Hepatic stellate cell (primary cell): ENCODE measurements at places on chromosomes 7 and 10.

- DNase-seq = no peak
Observed at GRCh38 chr10:46227571-46227935, 59.2 kb upstream of the ANTXRL start.

DNA sequence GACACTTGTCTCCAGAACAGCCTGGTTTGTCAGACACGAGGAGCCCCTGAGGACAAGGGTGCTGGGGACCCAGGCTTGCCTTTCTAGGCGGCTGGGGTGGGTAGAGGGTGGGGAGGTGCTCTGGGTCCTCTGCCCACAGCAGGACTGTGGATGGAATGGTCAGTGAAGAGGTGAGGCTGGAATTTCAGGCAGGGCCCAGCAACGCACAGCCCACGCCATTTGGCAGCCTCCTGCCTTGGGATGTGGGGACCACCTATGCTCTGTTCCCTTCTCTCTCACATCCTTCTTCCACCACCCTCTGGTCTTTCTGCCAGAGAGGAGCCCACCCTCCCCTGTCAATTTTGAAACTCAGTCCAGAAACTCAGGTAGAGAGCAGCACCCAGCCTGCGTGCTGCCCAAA is 103.2 kb downstream of the CXCL12 start:
- no peak for DNase-seq

GRCh38 chr10:32417911-32418547 is 27.9 kb upstream of the CCDC7 start:
- DNase-seq = peak; percentile 25

GRCh38 chr7:46210467-46210866 is 289.4 kb upstream of the IGFBP3 start:
- DNase-seq = no peak

DNA sequence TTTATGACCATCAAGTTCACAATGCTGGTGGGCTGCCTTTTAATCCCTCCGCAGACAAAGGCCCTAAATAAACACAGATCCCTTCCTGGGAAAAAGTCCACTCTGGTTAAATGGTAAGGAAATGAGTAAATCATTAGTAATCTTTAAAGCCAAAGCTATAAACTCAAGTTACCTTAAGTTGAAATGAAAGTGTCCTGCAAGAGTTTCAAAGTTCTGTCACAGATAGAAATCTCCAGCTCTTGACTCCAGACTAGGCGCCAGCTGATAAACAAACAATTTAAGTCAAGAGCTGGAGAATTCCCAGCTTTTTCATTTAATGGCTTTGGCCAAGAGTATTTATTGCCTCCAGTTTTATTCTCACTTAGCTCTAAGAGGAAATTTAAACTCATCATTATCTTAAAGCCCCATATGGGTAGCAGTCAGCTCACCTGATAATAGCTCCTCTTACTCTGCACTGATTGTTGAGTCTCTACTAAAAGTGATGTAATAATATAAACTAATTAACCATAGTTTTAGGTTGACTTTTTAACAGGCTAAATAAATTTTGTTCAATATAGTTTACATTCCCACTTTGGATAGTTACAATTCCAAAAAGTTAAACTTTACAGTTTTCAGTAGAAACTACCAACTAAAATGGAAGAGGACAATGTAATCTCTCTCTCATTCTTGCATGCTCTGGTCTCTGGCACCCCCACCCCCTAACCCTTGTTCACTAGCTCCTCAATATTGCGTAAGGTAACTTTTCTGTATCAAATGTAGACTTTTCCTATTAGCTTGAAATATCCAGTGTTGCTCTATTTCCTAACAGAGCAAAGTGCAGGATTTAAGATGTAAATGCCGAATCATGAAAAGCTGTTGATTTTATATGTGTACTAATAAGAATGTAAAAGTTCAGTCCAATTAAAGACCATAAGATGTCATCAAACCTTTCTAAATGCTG is 56.1 kb downstream of the HIBADH start:
- peak; percentile 4 for DNase-seq

- DNase-seq = no peak
Observed at GRCh38 chr7:131300572-131301466, 26.9 kb upstream of the MKLN1 start.

GRCh38 chr7:33614357-33615117 is 290.8 kb upstream of the BMPER start:
- DNase-seq = no peak
